ENCODE measurements at places on chromosomes 6 and 20.
A peak's percentile ranks its signal among the peaks of the same experiment; 100 is the strongest.

GRCh38 chr6:37980222-37980595 lies 160.7 kb downstream of the ZFAND3 start:
- DNase-seq, result no peak

GRCh38 chr20:21450572-21450971 lies 53.2 kb upstream of the NKX2-4 start:
- DNase-seq, result no peak

DNA sequence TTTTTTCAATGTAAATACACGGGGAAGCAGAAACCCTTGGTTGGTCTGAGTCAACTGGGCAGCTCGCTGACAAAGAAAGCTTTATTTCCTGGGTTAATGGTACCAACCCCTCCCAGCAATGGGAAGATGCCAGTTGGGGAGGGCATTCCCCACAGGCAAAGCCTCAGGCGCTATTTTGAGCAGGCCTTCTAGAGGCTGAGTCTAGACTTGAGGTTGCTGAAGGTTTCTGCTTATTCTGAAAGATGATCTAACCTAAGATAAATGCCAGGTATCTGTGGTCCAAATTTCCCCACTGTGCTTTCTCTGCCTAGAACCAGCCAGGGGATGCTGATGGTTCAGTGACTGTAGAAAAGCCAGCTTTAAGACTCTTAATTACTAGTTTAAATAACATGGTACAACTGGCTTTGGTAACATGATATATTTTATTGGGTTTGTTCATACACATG lies 172.5 kb upstream of the JARID2 start:
- no peak for DNase-seq

- peak; percentile 83 for DNase-seq
Observed at GRCh38 chr20:48162621-48163020, 377.3 kb upstream of the SULF2 start.

DNA sequence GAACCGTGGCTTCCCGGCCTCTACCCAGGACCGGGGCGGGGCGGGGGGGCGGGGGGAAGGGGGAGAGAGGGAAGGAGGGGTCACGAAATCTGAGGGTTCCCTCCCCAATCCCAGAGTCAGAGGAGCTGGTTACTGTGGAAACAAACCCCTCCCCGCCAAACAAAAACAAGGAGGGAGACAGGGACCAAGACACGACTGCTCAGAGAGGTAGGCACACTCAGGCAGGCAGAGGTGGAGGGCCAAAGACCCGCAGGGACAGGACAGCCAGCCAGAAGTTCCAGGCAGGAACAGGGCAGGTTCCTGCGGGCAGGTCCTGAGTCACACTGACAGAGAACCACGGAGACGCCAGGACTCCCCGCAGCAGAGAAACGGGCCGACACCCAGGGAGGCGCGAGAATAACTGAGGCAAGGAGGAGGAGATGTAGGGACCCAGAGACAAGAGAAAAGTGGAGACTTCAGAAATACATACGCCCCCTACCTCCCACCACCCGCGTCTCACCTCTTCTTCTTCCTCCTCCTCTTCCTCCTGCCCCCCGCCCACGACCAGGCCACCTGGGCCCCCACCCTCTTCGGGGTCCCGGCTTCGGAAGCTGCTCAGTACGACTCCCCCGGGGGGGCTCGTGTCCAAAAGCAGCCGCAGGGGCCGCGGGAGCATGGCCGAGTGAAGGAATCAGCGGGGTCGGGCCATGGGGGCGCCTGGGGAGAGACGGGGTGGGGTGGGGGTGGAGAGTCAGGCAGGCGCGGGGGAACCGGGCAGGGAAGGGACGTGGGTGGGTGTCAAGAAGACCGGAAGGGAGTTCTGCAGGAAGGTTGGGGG lies 578 bp downstream of the RGL2 start:
- DNase-seq, result peak; percentile 71

DNA sequence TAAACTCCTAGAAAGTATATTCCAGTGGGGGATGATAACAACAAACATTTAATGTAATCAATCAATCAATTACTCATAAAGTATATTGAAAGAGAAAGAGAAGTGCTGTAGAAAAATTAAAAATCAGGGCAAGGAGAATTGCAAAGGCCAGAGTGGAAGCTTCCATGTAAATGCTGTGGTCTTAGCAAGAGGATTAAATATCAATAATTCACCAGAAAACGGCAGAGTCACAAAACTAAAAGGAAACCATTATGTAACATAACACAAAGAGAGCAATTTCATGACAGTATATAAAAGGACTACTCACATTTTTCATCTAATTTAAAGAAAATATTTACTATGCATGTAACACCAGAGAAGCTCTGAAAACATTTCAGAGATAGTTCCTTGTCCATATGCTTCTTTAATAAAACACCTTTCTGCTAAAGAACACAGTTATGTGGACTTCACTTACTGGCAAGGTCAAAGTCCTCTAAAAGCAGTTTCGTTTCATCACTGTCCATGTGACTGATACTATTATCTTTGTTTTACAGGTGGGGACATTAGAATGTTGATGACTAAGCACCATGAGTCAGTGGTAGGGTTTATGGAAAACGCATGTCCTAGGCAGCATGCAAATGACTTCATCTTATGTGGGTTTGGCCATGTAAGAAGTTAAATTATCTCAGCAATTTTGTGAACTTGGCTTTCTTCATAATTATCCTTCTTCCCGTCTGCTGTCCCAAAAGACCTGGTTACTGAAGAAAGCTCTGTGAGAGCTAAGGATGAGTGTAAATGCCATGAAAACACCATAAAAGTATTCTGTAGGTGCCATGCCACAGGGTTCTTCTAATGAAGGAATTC lies 185.8 kb upstream of the TENT5A start:
- peak; percentile 94 for DNase-seq

- peak; percentile 49 for DNase-seq
Observed at GRCh38 chr20:11716239-11716944, 201.3 kb upstream of the BTBD3 start.

GRCh38 chr6:91780270-91780669 lies 1193.4 kb upstream of the MAP3K7 start:
- DNase-seq, result no peak

- DNase-seq, result no peak
Observed at GRCh38 chr6:152295346-152295745, 341.8 kb downstream of the SYNE1 start.

DNA sequence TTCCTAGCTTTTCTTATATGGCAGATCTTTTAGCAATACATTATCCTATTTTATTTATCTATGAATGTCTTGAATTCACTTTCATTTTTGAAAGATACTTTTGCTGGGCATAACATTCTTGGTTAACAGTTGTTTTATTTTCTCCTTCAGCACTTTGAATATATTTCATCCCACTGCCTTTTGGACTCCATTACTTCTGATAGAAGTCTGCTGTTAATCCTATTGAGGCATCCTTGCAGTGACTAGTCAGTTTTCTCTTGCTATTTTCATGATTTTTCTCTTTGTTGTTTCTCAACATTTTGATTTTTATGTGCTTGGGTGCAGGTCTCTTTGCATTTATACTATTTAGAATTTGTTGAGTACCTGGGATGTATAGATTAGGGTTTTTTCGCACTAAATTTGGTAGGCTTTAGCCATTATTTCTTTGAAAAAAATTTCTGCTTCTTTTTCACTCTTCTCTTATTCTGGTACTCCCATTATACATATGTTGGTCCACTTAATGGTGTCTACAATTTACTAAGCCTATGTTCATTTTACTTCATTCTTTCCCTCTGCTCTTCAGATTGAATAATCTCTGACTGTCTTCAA lies 53.2 kb downstream of the PHACTR3 start:
- DNase-seq, result no peak

- no peak for DNase-seq
Observed at GRCh38 chr20:19725373-19725772, 32.7 kb upstream of the RIN2 start.

DNA sequence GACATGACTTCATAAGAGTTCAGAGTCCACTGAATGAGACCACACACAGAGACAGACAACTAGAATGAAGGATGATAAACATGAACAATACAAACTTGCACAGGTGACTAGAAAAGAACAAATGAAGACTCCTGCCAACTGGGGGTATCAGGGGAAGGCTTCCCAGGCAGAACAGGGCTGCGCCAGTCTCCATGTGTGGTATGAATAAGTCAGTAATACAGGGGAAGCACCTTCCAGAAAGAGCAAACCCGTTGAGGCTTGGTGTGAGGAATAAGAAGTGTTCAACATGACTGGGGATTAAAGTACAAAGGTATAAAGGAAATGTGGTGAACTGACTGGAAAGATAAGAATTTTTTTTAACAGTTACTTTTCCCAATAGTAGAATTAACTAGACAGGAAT lies 3.7 kb upstream of the SLC17A2 start:
- no peak for DNase-seq
